ENCODE measurements at places on chromosomes 4 and X. TPM values are rescaled to one million over a fixed set of nuclear protein-coding genes. Genes with fewer than 3 reads are reported as not detected.
A peak's percentile ranks its signal among the peaks of the same experiment; 100 is the strongest.

Gene NWD2
- not detected for total RNA-seq

Gene GAGE12H
- not detected for total RNA-seq

Gene RS1
- total RNA-seq = not detected

Gene NSUN7
- 1.4 TPM for total RNA-seq

Gene XAGE2
- not detected for total RNA-seq

Gene CTAG2
- not detected for total RNA-seq

Gene ADAM29
- not detected for total RNA-seq

DNA sequence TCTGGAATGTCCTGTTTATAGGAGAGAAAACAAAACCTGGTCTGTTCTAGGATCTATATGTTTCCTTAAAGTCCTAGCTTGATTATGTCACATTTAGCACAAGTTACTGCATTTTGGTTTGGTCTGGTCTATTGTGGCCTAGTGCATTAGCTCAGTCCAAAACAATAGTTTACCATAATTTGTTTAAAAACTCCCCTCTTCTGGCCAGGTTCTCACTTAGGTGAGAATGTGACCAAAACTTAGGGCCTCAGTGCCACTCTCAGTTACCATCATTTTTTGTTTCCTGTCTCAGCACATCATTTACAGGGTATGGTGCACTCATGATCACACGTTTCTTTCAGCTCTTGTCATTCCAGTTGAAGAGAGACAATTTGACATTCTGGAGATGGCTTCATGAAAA lies 378.5 kb downstream of the KLHL4 start:
- H3K27me3 ChIP-seq = no peaks in the 10 kb centered on the region
- no peaks in the 10 kb centered on the region for H3K36me3 ChIP-seq
- H3K27ac ChIP-seq = no peak overlapping the region
- no peak for DNase-seq

- H3K27ac ChIP-seq = no peak overlapping the region
- no peaks in the 10 kb centered on the region for H3K27me3 ChIP-seq
- H3K36me3 ChIP-seq = no peaks in the 10 kb centered on the region
- H3K4me1 ChIP-seq = no peaks in the 10 kb centered on the region
Observed at GRCh38 chrX:95076449-95076848, 1402.4 kb downstream of the FAM133A start.

- no peaks in the 10 kb centered on the region for H3K27me3 ChIP-seq
- DNase-seq = no peak
- H3K27ac ChIP-seq = no peak overlapping the region
- no peaks in the 10 kb centered on the region for H3K36me3 ChIP-seq
- no peak overlapping the region for H3K4me3 ChIP-seq
Observed at GRCh38 chr4:146338512-146338911, 124.2 kb downstream of the REELD1 start.

DNA sequence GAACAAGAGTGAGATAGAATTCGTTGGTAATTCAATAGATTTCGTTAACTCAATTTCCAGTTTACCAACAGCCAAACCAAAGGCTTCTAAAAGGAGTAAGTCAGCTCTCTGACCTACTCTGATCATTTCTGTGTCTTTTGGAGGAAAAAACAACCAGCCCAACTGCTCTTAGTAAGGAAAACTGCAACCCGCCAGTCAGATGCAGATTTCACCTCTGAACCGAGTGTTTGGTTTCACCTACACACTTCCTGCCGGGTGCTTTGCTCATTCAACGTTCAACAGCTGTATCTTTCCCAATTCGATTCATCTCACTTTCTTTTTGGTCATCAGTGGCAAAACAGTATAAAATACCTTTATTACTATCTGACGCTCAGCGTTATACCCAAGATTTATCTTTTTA lies 24.5 kb downstream of the TMSB4X start:
- no peaks in the 10 kb centered on the region for H3K36me3 ChIP-seq
- no peak overlapping the region for H3K27ac ChIP-seq
- no peak overlapping the region for H3K4me3 ChIP-seq
- H3K27me3 ChIP-seq = peaks cover 11% of the 10 kb centered on the region
- H3K4me1 ChIP-seq = peaks cover 29% of the 10 kb centered on the region

GRCh38 chrX:20231598-20231997 lies 35.1 kb downstream of the RPS6KA3 start:
- DNase-seq = no peak
- H3K4me3 ChIP-seq = no peak overlapping the region
- H3K27ac ChIP-seq = no peak overlapping the region

DNA sequence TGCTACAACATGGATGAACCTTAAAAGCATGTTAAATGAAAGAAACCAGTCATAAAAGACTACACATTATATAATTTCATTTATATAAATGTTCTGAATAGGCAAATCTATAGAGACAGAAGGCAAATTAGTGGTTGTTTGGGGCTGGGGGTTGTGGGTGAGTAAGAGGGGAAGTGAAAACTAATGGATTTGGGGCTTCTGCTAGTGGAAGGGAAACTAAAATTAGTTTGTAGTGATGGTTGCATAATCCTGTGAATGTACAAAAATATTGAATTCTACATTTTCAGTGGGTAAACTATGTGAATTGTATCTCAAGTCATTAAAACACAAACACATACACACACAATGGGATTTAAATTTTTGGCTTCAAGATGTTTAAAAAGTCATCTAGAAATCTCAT lies 25.4 kb upstream of the LIMCH1 start:
- H3K27ac ChIP-seq = no peak overlapping the region
- peaks cover 8% of the 10 kb centered on the region for H3K4me1 ChIP-seq
- DNase-seq = no peak
- no peak overlapping the region for H3K4me3 ChIP-seq
- no peaks in the 10 kb centered on the region for H3K36me3 ChIP-seq

- H3K36me3 ChIP-seq = no peaks in the 10 kb centered on the region
- no peak for DNase-seq
- no peaks in the 10 kb centered on the region for H3K27me3 ChIP-seq
- H3K4me1 ChIP-seq = no peaks in the 10 kb centered on the region
- H3K4me3 ChIP-seq = no peak overlapping the region
Observed at GRCh38 chrX:6557690-6558089, 22.8 kb upstream of the VCX3A start.

DNA sequence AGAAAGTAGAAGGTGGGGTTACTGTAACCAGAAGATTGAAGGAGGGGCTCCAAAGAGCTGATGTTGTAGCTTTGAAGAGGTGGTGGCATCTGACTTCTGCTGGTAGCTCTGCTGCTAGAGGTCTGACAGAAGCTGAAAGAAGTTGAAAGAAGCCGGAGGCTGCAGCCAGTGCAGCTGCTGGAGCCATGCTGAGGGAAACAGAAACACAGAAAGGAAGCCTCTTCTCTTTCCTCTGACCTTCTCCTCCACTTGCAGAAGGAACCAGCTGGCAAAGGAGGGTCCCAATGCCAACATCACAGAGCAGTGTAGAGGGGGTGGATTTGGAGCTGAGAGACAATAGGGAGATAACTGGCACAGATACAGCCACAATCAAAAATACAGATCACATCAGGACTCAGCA lies 89.3 kb upstream of the HHIP start:
- H3K36me3 ChIP-seq = no peaks in the 10 kb centered on the region
- H3K27ac ChIP-seq = no peak overlapping the region
- DNase-seq = no peak
- H3K4me1 ChIP-seq = no peaks in the 10 kb centered on the region

- H3K4me3 ChIP-seq = no peak overlapping the region
- H3K27ac ChIP-seq = no peak overlapping the region
- no peaks in the 10 kb centered on the region for H3K36me3 ChIP-seq
- no peak for DNase-seq
- H3K4me1 ChIP-seq = no peaks in the 10 kb centered on the region
- H3K27me3 ChIP-seq = no peaks in the 10 kb centered on the region
Observed at GRCh38 chr4:47786958-47787370, 50.9 kb downstream of the CORIN start.

DNA sequence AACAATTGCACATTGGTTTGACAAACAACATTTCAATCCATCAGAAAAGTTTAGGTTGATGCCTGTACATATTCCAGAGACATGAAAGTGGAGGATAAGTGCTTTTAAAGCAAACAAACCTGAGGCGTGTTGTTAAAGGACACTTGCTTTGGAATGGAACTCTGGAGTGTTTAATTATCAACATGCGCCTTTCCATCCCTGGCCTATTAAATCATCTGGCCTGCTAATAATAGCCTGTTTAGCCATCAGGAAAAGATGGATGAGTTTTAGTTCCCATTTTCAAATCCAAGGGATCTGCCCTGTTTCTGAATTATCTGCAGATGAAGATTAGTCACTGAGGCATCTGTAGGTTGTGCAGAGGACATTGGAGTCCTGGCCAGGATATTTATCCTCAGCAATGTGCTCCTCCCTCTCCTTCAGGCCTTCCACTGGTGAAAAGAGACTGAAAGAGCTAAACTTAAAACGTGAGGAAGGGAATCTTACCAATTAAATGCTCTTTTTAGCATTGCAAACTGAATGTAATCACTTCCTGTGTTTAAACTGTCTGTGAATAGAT lies 388.9 kb downstream of the PPARGC1A start:
- H3K36me3 ChIP-seq = no peaks in the 10 kb centered on the region
- no peak overlapping the region for H3K27ac ChIP-seq
- no peaks in the 10 kb centered on the region for H3K4me1 ChIP-seq
- H3K4me3 ChIP-seq = no peak overlapping the region

DNA sequence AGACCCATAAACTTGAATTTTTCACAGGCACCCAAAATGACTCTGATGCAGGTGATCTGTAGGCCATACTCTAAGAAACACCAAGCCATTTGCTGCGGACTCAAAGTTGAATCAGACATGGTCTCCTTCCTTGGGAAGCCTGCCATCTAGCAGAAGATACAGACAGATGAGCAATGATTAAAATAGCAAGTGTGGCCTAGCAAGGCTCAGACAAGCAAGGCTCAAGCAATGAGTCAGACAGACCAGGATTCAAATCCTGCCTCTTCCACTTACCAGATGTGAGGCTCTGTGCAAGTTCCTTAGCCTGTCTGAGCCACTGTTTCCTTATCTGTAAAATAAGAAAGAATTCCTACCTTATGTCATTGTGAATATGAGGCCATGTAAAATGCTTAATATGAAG lies 2.3 kb downstream of the CCDC149 start:
- DNase-seq = no peak
- H3K4me1 ChIP-seq = peaks cover 12% of the 10 kb centered on the region
- H3K36me3 ChIP-seq = no peaks in the 10 kb centered on the region
- H3K27me3 ChIP-seq = no peaks in the 10 kb centered on the region

DNA sequence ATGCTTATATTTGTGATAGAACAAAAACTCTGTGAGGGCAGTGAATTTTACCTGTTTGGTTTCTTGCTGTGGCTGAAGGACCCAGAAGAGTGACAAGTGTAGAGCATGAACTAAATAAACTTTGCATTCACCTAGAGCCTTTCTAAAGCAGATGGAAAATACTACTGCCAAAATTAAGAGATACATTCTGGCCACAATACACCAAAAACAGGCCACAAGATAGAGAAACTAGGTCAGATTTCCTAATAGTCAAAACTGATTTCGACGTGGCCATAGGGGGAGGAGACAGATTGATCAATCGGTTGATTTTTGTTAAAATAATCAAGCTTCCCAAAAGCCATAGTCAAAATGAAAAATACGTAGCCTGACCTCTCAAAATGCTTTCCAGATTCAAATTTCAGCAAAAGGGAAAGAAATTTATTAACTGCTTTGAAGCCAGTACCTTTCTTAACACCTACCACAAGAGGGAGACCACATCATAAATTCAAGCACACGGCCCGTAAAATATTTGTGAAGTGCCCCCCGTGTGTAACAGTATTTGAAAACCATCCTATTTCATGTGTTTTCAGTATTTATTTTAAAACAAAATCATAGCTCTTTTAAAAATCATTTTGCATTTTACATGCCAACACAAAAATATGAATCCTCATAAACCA lies 132.4 kb downstream of the CORIN start:
- no peaks in the 10 kb centered on the region for H3K27me3 ChIP-seq
- peak overlapping the region; percentile 32 for H3K27ac ChIP-seq
- H3K4me3 ChIP-seq = peak overlapping the region; percentile 22
- no peak for DNase-seq

DNA sequence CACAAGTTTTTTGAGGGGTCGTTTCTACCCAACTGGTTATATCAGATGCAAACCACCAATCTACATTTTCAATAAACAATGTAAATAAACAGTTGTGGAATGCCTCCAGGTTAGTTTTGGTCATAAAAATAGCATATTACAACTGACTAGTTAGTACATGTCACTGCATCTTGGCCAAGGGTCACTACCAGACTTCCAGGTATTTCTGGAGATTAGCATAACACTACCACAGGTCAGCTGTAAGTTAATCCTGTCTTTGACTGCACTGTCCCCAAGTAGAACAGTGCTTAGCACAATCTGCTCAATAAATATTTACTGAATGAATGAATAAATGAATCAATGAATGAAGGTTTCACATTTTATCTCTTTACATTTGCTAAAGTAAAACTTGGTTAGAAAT lies 64.4 kb downstream of the TBC1D19 start:
- H3K27ac ChIP-seq = no peak overlapping the region
- H3K27me3 ChIP-seq = no peaks in the 10 kb centered on the region
- no peak overlapping the region for H3K4me3 ChIP-seq
- H3K36me3 ChIP-seq = no peaks in the 10 kb centered on the region

DNA sequence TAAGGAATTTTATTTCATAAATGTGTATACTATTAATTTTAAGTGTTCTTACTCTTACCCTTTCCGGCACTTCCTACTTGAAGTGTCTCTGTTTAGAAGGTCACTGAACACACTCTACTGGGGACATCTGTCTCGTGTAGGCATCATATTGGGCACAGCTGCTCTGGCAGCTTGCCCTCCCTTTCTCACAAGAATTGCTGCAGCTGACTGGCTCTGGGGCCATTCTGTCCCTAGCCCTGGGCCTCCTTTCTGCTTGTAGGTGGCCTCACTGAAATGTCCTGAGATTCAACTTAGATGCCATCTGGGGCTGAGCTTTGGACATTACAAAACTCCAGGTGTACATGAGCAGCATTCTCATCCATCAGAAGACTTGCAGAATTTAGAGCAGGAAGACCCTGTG lies 49.6 kb downstream of the SMAD1 start:
- H3K4me3 ChIP-seq = no peak overlapping the region
- H3K27me3 ChIP-seq = no peaks in the 10 kb centered on the region
- H3K36me3 ChIP-seq = no peaks in the 10 kb centered on the region
- peak; percentile 27 for DNase-seq
- peaks cover 10% of the 10 kb centered on the region for H3K4me1 ChIP-seq

DNA sequence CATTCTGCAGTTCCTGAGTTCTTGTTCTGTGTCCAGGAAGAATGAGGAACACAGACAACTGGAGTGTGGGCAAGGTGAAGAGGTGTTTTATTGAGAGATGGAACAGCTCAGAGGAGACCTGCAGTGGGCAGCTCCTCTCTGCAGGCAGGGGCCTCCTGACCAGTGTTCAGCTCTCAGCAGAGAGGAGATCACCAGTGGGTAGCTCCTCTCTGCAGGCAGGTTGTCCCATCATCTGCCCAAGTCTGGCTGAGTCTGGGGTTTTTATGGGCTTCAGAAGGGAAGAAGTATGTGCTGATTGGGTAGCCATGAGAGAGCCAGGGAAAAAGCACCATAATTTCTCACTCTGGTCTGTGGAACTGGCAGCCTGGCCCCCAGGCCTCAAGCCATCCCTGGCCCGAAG lies 56.0 kb upstream of the RASGEF1B start:
- no peak for DNase-seq
- H3K36me3 ChIP-seq = no peaks in the 10 kb centered on the region
- H3K4me1 ChIP-seq = no peaks in the 10 kb centered on the region
- H3K4me3 ChIP-seq = no peak overlapping the region
